Skeletal muscle cell (primary cell): ENCODE measurements at places on chromosomes 13 and 19.
A peak's percentile ranks its signal among the peaks of the same experiment; 100 is the strongest.

- DNase-seq, result no peak
These were observed 19.2 kb downstream of the KLK5 start for GRCh38 chr19:50933640-50934039.

DNA sequence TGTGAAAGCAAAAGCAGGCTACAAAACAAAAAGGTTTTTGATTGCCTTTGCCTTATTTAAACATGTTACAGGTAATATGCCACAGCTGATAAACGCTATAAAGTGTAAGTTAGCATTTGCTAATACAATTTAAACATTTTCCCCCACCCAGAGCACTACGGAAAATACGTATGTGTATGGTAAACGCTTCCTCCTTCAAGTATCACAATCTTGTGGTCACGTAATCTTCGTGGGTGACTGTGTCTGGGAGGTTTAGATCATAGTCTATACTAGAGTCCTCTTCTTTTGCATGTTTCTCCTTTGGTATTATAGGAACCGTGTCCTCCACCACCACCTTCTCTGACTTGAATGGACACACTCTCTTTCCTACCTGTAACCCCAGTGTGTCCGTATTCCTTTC is 38.1 kb upstream of the POSTN start:
- no peak for DNase-seq

DNA sequence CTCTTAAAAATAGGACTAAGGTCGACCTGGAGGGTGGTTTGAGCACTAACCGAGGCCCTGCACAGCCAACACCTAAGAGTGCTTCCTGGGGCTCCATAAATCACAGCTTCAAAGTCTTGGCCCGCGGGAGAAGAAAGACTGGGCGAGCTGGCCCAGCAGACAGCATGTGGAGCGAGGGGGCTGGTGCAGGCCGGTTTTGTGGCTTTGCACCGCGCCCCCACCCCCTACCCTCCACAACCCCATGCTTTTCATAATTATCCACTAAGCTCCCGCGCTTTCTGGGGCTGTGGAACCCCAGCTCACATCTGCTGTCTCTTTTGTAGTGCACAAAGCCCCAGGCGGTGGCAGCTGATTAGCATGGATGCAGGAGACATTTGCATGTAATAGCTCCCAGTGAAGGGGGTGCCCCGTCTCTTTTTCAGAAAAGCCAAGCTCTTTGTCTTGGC is 17.1 kb downstream of the CARM1 start:
- no peak for DNase-seq

DNA sequence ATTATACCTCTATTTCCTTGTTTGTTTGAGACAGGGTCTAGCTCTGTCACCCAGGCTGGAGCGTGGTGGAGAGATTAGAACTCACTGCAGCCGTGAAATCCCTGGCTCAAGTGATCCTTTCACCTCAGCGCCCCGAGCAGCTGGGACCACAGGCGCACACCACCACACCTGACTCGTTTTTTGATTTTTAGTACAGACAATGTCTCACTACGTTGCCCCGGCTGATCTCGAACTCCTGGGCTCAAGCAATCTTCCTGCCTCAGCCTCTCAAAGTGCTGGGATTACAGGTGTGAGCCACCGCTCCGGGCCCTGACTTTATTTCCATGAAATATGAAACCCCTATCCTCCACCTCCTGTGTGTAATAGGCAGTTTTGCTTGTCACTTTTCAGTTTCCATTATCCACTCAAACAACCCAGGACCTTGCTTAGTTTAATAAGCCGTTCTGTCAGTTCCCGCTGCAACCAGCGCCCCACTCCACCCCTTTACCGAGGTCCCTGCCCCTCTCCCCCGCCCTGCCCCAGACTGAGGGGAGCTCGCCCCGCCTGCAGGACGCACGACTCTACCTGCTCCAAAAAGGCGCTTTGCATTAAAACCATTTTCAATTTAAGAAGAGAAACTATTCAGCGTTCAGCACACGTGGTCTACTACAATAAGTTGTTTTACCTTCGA is 16.9 kb downstream of the ZNF816 start:
- no peak for DNase-seq

- DNase-seq, result no peak
These were observed 74.5 kb downstream of the GGACT start for GRCh38 chr13:100513987-100514670.

- peak; percentile 47 for DNase-seq
These were observed at the start of gene CCDC122 for GRCh38 chr13:43878892-43879754. CCDC122 (minus strand) TSS chr13:43879740; CDS start chr13:43869376, 10,364 bp downstream.

DNA sequence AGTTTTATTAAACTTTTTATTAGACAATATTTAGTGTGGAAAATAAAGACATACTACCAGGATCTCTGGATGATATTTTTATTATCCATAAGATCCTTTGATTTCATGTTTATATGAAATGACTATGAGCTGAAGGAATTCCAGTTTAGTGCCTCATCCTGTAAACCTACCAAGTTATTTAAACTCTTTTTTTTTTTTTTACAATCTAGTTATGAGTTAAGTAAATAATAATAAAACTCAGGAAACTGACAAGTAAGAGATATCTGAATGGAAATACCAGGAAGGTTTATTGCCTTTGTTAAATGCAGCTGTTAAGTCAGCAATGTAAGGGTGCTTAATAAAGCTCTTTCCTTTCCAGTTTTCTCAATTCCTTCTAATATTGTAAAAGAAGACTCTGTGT is 53.9 kb downstream of the RXFP2 start:
- no peak for DNase-seq

GRCh38 chr13:52022356-52022755 is 2.1 kb upstream of the UTP14C start:
- DNase-seq, result no peak

GRCh38 chr19:45613926-45614725 is 12.1 kb upstream of the GPR4 start:
- peak; percentile 75 for DNase-seq

DNA sequence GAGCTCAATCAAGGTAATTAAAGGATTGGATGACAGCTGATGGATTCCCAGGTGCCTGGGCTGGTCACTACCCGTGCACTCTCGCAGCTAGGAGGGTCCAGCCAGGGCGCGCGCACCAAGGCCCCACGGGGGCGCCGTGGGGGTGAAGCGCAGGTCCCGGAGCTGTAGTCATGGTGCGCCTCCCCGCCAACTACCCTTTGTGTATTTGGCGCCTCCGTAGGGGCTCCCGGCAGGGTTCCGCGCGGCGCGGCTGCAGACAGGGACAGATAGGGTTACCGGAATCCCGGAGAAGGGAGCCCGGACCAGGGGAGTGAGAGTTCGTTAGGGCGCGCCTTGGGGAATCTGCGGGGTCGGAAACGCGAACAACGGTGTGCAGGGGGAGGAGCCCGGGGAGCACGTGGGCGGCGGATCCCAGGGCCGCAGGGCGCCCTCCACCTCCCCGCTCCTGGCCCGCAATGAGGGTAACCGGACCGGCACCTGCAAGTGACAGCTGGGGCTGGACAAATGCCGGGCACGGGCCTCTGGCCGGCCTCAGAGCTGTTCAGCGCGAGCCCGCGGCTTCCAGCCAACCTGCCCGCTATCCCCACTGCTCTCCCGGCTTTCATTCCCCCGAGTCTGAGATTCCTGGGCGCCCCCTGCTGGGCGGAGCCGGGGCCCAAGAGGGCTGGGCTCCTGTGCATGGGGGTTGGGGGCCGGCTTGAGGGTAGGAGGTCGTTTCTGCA is 3.4 kb upstream of the PRAM1 start:
- no peak for DNase-seq

- DNase-seq, result peak; percentile 15
These were observed 754 bp downstream of the RNF6 start for GRCh38 chr13:26221399-26221720.

DNA sequence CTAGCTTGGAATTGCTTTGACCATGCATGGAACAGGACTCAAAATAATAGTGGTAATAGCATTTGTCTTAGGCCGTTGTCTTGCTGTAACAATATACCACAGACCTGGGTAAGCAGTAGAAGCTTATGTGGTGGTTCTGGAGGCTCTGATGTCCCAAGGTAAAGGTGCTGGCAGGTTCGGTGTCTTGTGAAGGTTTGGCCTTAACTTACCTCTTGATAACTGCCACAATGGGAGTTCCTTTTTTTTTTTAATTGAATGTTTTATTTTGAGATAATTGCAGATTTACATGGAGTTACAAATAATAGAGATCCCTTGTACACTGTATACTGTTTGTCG is 5.8 kb downstream of the RPL21 start:
- no peak for DNase-seq

GRCh38 chr19:18051887-18052286 is 34.8 kb downstream of the IL12RB1 start:
- DNase-seq, result no peak

DNA sequence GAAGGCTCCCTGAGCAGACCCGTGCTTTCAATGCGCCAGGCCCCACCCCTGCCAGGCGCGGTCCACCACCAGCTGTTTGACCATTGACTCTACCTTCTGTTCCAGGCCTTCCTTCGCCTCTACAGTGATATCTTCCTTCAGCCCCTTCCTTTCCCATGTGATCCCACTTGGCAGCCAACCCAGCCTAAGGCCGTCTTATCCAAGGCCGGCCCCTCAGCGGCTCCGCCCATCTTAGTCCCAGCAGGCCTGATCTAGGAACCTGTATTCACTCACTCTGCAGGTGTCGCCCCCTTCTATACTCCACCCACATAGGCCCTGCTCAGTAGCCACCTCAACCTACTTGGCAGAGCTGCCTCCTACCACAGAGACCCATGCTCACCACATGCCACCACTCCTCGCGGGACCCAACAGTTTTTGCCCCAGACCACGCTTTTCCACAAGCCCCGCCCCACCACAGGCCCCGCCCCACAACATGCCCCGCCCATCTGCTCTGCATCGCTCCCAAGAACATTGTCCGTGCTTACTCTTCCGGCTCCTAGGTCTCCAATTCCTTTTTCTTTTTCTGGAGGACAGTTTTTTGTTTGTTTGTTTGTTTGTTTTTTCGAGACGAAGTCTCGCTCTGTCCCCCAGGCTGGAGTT is 2.9 kb downstream of the RASIP1 start:
- no peak for DNase-seq

DNA sequence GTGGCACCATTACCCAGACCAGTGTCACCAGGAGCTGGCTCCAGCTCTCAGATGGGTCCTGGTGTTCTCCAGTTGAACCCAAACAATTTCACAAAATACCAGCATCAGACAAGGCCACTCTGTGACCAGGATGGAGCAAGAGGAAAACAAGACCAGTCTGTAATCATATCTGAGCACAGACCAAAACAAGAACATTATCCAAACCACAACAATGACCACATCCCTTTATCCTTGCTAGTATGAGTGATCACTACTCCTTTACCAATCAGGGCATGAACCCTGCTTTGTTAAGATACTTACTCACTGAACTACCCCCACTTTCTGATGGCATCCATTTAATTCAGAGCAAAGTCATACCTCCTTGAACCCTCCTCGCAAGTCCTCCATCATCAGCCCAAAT is 145.9 kb downstream of the NUFIP1 start:
- no peak for DNase-seq

GRCh38 chr19:54893406-54893805 is 12.5 kb upstream of the NCR1 start:
- no peak for DNase-seq

- no peak for DNase-seq
These were observed 81.1 kb downstream of the COL4A1 start for GRCh38 chr13:110225609-110226574.

- no peak for DNase-seq
These were observed 5.2 kb upstream of the ZNF480 start for GRCh38 chr19:52291781-52292180.

- no peak for DNase-seq
These were observed 2.4 kb upstream of the NCAN start for GRCh38 chr19:19209372-19209771.

GRCh38 chr13:29901710-29902631 is 51.6 kb upstream of the UBL3 start:
- peak; percentile 96 for DNase-seq

DNA sequence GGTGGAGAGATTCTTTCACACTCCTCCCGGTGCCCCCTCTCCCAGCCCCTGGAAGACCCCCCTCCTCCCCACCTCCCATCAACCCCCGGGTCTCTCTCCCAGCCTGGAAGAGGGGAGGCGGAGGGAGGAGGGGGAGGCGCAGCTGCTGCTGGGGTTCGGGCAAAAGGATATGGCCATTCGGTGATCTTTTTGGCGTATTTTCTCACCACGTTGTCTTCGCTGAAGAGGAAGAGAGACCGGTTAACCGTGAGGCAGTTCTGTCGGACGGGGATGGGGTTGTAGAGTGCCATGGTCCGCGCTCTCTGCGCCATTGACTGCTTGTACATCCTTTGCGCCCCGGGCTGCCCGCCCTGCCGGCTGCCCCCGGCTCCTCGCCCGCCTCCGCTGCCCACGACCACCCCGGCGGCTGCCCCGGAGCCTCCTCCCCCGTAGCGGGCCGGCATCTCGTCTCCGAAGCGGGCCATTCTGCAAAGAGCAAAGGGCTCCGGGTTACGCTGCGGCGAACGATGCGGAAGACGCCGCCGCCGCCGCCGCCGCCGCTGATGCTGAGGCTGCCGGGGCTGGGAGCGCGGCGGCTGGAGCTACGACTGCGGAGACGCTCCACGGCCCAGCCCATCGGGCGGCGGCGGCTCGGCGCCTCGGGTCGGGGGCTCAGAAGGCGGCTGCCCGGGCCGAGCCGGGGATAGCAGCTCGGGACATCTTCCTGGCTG is 363 bp downstream of the CACNA1A start:
- DNase-seq, result no peak

DNA sequence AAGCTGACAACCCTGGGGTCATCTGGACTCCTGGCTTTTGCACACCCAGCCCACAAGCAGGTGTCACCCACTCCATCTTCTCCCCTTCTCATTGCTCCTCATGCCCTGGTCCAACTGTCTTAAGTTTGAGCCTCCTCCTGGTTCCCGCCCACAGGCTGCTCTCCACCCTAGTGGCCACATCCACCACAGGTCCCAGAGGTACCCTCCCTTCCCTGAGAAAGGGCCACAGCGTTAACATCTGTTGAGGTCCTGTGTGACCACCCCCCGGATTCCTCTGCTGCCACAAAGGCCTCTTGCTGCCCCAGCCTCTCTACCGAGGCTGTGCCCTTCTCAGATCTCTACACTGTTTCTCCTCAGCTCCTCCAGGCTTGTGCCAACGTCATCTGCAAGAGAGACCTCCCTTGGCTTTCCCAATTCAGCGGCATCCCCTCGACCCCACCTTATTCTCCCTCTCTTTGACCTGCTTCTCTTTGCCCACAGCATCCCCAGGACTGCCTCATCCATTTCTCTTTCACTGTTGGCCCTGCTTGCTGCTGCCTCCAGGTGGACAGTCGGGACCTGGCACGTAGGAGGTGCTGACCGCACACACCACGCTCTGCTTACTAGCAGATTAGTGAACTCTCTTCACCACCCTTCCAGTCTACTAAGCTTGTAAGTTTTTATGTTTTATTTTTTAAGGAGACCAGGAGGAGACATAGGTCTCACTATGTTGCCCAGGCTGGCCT is 33.3 kb downstream of the SUGP2 start:
- no peak for DNase-seq

DNA sequence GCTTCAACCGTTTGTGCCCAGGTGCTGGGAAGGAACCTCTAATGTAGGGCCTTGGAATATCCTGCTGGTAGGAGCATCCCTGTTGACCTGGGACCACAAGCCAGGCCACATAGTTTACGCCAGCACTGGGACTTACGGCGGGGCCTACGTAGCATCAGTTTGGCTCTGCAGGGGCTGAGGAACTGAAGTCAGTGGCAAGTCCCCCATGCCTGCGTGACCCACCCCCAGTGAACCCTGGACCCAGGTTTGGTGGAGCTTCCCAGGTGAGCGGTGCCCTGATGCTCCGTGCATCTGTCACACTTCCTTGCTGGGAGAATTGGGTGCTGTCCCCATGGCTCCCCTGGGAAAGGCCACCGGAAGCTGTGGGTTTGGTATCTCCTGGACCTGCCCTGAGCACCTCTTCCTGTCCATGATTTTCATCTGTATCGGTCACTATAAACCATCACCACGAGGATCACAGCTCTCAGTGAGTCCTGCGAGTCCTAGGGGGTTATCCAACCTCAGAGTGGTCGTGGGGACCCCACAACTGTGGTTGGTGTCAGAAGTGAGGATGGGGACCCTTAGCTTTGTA is 9.9 kb downstream of the SIGLEC11 start:
- no peak for DNase-seq

- peak; percentile 72 for DNase-seq
These were observed 825.8 kb downstream of the GPC5 start for GRCh38 chr13:92224052-92224821.
